ENCODE measurements at places on chromosomes 2 and 18. TPM values are rescaled to one million over a fixed set of nuclear protein-coding genes. Genes with fewer than 3 reads are reported as not detected.
A peak's percentile ranks its signal among the peaks of the same experiment; 100 is the strongest.

The LINC00305 gene
- not detected for total RNA-seq

The CNDP2 gene
- total RNA-seq, result 70.3 TPM

- DNase-seq, result no peak
Observed at GRCh38 chr2:52238782-52239181, 1206.8 kb upstream of the NRXN1 start.

GRCh38 chr2:205984381-205984780 lies 101.6 kb downstream of the INO80D start:
- no peak for DNase-seq

- no peak for DNase-seq
Observed at GRCh38 chr2:58065248-58065647, 18.6 kb downstream of the VRK2 start.

DNA sequence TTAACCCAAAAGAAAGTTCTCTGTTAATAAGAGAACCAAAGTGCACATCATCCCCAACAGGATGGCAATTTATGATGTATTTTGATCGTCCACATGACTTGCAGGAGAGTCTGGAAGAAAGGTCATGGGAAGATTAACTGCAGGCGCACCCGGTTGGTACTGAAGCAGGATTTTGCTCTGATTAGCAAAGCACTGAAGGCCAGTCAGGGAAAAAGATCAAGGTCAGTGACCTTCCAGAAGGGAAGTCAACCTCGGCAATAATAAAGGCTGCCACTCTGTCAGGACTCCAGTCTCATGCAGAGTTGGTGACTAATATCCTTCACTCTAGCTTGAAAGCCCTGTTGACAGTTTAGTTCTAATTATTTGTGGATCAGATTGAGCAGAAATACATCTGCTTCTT lies 432.7 kb upstream of the RAB12 start:
- DNase-seq, result no peak

- DNase-seq, result no peak
Observed at GRCh38 chr2:138084206-138084605, 119.9 kb downstream of the HNMT start.

- DNase-seq, result peak; percentile 99
Observed at GRCh38 chr18:49849331-49850217, 36.2 kb upstream of the ACAA2 start.

GRCh38 chr18:34929336-34929780 lies 111.9 kb upstream of the MAPRE2 start:
- DNase-seq, result peak; percentile 81

- peak; percentile 73 for DNase-seq
Observed at GRCh38 chr2:174606336-174606735, 8.7 kb upstream of the WIPF1 start.

- peak; percentile 94 for DNase-seq
Observed at GRCh38 chr2:174263997-174264396, 15.7 kb upstream of the OLA1 start.

- DNase-seq, result peak; percentile 50
Observed at GRCh38 chr2:142041105-142041504, 89.7 kb downstream of the LRP1B start.

DNA sequence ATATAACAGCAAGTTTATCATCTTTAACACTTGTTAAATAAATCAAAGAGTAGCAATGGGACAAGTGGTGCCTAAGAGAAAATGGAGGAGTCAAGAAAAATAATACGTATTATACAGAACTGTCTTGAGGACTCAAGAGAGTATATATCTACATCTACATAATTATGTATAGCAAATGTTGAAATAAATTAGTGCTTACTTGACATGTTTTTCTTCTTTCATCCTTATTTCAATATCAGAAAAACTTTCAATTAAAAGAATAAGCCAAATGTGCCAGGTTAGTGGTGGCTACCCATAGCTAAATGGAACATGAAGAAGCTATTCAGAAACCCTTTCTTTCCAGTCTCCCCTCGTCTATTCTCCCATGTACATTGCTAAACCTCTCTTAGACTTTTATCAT lies 267.3 kb upstream of the SPOPL start:
- DNase-seq, result no peak

DNA sequence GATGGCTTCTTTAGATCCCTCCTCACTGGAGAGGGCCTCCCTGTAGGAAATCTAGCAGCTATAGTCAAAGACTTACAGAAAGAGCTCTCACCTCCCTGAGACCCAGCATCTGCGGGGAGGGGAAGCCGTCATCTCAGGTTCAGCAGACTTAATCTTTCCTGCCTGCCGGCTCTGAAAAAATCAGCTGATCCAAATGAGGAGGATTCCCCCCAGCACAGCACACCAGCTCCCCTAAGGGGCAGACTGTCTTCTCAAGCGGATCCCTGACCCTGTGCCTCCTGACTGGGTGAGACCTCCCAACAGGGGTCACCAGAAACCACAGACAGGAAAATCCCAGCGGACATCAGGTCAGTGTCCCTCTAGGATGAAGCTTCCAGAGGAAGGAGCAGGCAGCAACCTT lies 601.9 kb downstream of the CNTNAP5 start:
- no peak for DNase-seq

- peak; percentile 67 for DNase-seq
Observed at GRCh38 chr2:224039080-224039769, at the start of gene SERPINE2. Gene SERPINE2 (minus strand): TSS chr2:224039286. CDS start chr2:224001900, 37,386 bp downstream.

The SCLY gene
- total RNA-seq, result 49.4 TPM

The GAL3ST2 gene
- total RNA-seq, result not detected

The TRIM43B gene
- total RNA-seq, result not detected

DNA sequence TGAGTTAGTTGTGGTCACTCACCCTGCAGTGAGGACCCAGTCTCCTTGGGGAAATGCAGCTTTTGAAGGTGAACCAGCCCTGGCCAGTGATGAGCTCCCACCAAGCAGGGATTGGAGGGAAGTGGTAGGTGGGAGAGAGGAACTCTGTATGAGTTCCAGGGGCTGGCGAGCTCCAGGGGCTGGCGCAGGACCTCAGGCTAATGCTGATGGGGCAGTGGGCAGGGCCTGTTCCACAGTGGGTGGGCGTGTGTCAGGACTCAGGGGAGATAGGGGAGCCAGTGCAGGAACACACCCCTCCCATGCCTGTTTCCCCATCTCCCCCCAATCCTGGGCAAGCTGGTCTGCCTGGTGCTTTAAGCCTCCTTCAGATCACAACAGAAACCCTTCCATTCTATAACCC lies 208.4 kb downstream of the DYSF start:
- no peak for DNase-seq

- no peak for DNase-seq
Observed at GRCh38 chr18:42087235-42087634, 132.2 kb downstream of the PIK3C3 start.

The VWC2L gene
- not detected for total RNA-seq

The MARCHF4 gene
- total RNA-seq, result 24.1 TPM

DNA sequence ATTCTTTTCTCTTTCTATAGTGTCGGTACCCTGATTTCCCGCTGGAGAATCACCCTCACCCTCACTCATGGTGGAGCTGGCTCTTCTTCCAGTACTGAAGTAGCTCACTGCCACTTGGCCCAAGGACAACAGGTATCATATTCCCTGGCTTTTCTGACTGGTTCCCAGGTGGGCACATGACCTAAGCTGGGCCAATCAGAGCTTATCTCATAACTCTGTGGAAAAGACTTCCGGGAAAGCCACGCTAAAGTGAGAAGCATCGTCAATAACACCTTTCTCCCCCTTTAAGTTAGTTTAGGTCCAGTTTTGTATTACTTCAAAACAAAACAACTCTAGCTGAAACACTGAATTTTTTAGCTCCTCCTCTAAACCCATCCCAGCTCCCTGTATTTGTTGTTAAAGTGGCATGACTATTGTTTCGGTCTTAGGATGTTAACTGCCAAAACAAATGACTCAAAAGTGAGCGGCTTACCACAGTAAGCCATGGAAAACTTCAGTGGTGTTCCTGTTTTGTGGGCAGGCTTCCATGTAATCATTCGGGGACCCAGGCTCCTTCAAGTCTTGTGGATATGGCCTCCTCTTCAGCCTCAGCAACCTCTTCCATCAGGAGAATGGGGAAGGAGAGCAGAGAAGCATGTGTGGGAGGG lies 137.4 kb upstream of the DLX2 start:
- peak; percentile 41 for DNase-seq

DNA sequence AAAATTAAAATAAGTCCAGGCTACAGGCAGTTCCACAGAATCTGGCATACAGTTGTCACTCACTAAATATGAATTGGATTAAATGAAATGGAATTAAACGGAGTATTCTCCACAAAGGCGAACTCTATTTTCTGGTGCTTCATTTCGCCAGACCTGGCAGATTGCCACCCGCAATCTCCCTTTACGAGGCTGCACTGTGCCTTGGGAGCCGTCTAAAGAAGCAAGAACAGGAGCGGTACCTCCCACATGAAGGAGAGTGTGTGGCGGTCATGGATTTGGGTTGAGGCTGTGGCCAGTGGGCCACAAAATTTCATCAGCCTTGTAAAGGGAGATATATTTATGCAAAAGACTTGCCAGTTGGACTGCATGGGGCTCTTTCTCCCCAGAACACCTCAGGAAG lies 151.0 kb downstream of the OSR1 start:
- DNase-seq, result no peak

The TCF7L1 gene
- total RNA-seq, result 0.16 TPM

GRCh38 chr2:172404824-172405223 lies 22.6 kb upstream of the ITGA6 start:
- peak; percentile 58 for DNase-seq

DNA sequence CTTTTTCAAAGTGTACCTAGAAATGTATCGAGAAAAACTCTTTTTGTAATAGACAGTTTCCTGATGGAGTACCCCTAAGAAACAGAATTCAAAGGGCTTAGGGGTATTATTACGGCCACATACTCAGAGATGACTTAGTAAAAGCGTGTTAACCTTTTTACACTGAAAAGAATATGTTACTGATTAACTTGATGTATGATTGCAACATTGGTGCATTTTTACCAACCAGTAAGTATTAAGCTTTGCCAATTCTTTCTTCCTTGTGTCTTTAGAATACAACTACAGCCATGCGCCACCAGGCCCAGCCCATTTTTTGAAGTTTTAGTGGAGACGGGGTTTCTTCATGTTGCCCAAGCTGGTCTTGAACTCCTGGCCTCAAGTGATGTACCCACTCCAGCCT lies 1997.0 kb upstream of the LRRTM1 start:
- no peak for DNase-seq
